Neural crest cell (in vitro differentiated cells): ENCODE measurements at places on chromosomes 16 and 17. TPM values are rescaled to one million over a fixed set of nuclear protein-coding genes. Genes with fewer than 3 reads are reported as not detected.

- peaks cover 6% of the 10 kb centered on the region for H3K27me3 ChIP-seq
- peaks cover 4% of the 10 kb centered on the region for H3K4me1 ChIP-seq
- H3K4me3 ChIP-seq: no peak overlapping the region
- peaks cover 4% of the 10 kb centered on the region for H3K36me3 ChIP-seq
- no peak overlapping the region for H3K27ac ChIP-seq
- DNase-seq: no peak
These were observed 8.7 kb upstream of the SDK2 start for GRCh38 chr17:73652886-73653480.

DNA sequence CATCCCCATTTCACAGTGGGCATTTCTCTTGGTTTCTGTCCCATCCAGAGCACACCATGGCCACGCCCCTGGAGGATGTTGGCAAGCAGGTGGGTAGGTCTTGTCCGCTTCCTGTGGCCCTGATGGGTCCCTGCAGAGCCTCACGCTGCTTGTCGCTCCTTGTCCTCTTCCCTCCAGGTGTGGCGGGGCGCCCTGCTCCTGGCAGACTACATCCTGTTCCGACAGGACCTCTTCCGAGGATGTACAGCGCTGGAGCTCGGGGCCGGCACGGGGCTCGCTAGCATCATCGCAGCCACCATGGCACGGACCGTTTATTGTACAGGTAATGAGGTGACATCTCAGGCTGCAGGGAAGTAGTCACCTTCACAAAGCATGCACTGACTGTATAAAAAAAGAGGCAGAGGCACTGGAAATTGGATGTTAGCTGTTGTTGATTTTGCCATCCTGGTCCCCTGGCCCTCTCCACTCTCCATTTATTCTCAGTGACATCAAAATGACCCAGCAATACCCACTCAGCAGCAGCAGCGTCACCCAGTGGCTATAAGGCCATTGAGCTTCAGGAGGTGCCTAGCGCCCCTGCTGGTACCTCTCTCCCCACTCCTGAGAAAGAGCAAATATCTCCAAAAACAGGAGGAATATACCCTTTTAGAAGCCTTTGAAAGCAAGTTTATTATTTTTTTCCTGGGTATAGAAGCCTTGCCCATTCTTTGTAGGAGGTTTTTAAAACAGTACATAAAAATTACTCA is 13.7 kb downstream of the METTL22 start:
- peaks cover 14% of the 10 kb centered on the region for H3K36me3 ChIP-seq
- H3K27ac ChIP-seq: no peak overlapping the region
- DNase-seq: peak; percentile 31
- no peaks in the 10 kb centered on the region for H3K27me3 ChIP-seq
- no peak overlapping the region for H3K4me3 ChIP-seq

GRCh38 chr17:57481910-57482391 is 225.6 kb downstream of the MSI2 start:
- no peak overlapping the region for H3K4me3 ChIP-seq
- H3K4me1 ChIP-seq: peaks cover 80% of the 10 kb centered on the region
- peaks cover 6% of the 10 kb centered on the region for H3K36me3 ChIP-seq
- H3K27me3 ChIP-seq: no peaks in the 10 kb centered on the region
- no peak overlapping the region for H3K27ac ChIP-seq

GRCh38 chr16:73308771-73309170 is 260.8 kb upstream of the ZFHX3 start:
- H3K4me1 ChIP-seq: peaks cover 11% of the 10 kb centered on the region
- peaks cover 2% of the 10 kb centered on the region for H3K27me3 ChIP-seq
- no peak for DNase-seq

DNA sequence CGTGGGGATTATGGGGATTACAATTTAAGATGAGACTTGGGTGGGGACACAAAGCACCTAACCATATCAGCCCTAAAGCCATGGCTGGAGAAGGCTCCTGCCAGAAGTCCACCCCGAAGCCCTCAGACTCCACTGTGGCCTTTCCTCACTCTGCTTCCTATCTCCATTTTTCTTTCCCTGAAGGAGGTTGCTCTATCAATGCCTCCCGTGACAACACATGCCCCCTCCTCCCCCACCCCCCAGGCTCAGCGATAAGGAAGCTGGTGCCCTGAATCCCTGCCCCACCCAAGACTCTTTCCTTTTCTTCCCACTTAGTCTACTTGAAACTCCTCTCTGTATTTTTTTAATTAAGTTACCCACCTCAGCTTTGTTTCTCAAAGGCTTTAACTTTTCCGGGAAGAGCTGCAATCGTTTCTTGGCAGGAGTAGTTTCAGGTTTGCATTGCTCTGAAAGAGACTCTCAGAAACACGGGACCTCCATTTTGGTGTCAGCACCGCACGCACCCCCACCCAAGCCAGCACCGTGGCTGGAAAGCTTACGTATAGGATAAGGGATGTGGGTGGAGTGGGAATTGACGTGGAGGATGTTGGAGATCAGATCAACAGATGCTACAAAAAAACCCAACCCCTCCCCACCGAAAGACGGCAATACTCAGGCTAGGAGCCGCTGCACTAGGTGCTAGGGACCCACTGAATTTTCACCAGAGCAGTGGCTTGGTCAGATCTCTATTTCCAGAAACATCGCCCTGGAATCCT is 15.2 kb upstream of the CA4 start:
- peaks cover 4% of the 10 kb centered on the region for H3K36me3 ChIP-seq
- H3K27me3 ChIP-seq: peaks cover 40% of the 10 kb centered on the region
- no peak overlapping the region for H3K27ac ChIP-seq
- H3K4me3 ChIP-seq: peak overlapping the region; percentile 96
- no peak for DNase-seq

- no peak for DNase-seq
- no peaks in the 10 kb centered on the region for H3K27me3 ChIP-seq
- H3K4me1 ChIP-seq: no peaks in the 10 kb centered on the region
- no peaks in the 10 kb centered on the region for H3K36me3 ChIP-seq
These were observed 60.2 kb upstream of the ARHGAP44 start for GRCh38 chr17:12729086-12729485.

DNA sequence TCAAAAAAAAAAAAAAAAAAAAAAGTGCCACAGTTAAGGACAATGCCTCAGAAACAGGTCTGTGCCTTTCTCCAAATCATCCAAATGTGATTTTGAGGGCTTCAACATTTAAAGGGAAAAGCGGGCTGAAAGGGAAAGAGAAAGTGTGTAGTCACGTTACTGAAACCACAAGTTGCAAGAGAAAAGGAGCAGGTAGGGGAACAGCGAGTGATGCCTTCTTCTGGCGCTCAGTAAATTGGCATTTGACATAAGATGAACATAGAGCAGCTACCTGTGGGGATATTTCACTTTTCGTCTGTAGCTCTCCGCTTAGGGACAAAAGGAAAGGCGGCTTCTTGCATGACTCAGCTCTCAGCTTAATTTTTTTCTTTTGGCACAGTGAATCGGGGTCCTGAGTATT is 11.1 kb downstream of the CMTM2 start:
- H3K36me3 ChIP-seq: no peaks in the 10 kb centered on the region
- DNase-seq: no peak
- no peaks in the 10 kb centered on the region for H3K4me1 ChIP-seq

GRCh38 chr16:85517563-85518179 is 95.5 kb upstream of the GSE1 start:
- no peak for DNase-seq
- H3K27me3 ChIP-seq: peaks cover 4% of the 10 kb centered on the region
- no peak overlapping the region for H3K4me3 ChIP-seq
- no peak overlapping the region for H3K27ac ChIP-seq

DNA sequence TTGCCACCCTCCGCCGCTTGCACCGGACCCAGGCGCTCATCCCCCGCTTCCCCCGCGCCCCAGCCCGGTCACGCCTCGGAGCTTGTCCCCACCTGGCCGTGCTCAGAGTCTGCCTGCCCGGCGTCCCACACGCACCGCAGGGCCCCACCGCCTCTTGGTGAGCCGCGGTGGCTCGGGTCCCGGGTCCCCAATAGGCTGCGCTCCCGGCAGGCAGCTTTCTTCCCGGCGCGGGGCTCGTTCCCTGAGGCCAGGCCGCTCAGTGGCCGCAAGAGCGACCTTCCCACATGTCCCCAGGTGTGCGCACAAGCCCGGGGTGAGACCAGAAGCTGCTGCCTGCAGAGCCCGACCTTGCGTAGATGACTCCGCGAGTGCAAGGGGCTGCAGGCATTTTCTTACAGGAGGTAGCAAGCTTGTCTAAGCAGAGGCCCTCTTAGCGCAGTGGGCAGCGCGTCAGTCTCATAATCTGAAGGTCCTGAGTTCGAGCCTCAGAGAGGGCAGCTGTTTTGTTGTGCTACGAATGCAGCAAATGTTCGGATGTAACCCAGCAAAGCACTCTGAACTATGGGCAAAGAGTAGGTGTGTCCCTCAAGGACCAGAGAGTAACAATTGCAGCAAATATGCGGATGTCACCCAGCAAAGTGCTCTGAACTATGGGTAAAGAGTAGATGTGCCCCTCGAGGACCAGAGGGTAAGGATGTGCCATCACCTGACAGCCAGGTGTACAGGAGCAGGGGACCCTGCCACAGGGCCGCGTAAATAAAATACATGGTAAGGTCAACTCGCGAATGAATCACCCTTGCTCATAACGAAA is 15.6 kb downstream of the TLE7 start:
- peaks cover 5% of the 10 kb centered on the region for H3K36me3 ChIP-seq
- DNase-seq: peak; percentile 65
- H3K27me3 ChIP-seq: peaks cover 88% of the 10 kb centered on the region
- H3K4me1 ChIP-seq: peaks cover 7% of the 10 kb centered on the region
- no peak overlapping the region for H3K27ac ChIP-seq

DNA sequence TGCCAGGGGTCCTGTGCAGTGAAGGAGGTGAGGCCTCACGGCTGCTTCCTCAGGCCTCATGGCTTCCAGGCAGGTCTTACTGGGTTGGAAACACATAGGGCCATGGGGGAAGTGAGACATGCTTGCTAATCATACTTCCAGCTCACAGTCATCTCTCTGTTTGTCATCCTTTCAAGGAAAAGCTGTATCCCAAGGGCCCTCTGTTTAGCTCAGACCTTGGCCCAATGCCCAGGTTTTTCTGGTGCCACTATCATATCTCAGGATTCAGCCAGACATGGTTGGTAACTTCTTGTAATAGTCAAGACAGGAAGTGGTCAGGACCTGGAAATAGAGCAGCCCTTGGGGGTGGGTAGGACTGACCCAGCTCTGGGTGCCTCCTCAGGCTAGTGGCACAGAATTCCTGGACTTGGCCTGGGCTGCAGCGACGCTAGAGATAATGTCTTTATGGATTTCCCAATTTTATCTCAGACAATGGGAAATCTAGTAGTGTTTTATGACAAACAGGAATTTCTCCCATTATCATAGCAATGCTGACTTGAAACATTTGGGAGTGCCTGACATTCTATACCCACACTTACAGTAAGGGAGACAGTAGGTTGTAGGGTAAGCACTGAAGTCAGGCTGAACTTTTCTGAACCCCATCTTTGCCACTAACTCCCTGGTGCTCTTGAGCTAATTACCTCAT is 13.5 kb upstream of the ITGB3 start:
- DNase-seq: no peak
- H3K27ac ChIP-seq: no peak overlapping the region
- H3K4me3 ChIP-seq: no peak overlapping the region
- no peaks in the 10 kb centered on the region for H3K4me1 ChIP-seq

DNA sequence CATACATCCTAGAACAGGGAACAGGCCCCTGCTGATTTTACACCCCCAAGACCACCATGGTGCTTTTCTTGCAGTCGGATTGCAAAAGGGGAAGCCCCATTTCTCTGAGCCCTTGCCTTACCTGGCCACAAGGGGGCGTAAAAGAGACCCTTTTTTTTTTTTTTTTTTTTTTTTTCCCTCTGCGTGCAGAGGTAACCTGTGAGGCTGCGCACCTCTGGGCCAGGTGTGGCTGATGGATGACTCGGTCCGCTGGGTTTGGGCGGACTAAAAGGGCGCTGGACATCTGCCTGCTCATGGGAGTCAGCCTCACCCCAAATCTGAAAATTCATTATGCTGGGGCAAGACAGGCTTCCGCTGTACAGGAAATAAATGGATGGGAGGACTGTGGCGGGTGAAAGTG is 281.0 kb downstream of the CBLN1 start:
- peaks cover 24% of the 10 kb centered on the region for H3K27me3 ChIP-seq
- DNase-seq: no peak
- peaks cover 4% of the 10 kb centered on the region for H3K4me1 ChIP-seq
- H3K4me3 ChIP-seq: no peak overlapping the region
- H3K27ac ChIP-seq: no peak overlapping the region
- H3K36me3 ChIP-seq: no peaks in the 10 kb centered on the region

DNA sequence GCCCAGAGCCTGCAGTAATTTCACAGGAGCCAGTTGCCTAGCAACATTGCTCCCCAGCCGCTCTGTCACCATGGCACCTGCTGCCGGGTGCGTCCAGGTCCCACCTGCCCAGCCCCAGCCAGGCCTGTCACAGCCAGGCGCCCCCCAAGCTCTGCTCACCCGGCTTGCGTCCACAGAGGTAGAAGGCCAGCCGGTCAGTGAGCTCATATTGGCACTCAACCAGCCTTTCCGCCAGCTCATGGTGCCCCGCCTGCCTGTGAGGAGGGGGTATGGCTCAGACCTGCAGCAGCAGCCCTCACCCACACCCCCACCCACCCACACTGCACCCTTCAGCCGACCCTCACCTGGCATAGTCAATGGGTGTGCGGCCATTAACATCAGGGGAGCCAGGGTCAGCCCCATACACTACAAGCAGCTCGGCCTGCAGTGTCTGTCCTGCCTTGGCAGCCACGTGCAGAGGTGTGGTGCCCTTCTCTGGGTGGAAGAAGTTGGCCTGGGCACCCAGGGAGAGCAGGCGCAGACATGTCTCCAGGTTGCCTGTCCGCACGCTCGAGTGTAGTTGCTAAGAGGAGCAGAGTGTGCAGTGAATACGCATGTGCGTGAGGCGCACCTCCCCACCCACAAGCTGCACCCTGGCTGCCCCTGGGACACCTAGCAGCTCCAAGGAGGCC is 7.7 kb downstream of the GIT1 start:
- peaks cover 27% of the 10 kb centered on the region for H3K4me1 ChIP-seq
- no peak overlapping the region for H3K27ac ChIP-seq
- DNase-seq: no peak
- no peaks in the 10 kb centered on the region for H3K27me3 ChIP-seq
- peaks cover 3% of the 10 kb centered on the region for H3K36me3 ChIP-seq
- H3K4me3 ChIP-seq: no peak overlapping the region

- no peak overlapping the region for H3K4me3 ChIP-seq
- H3K27ac ChIP-seq: peak overlapping the region; percentile 6
- no peak for DNase-seq
- H3K27me3 ChIP-seq: no peaks in the 10 kb centered on the region
- H3K36me3 ChIP-seq: no peaks in the 10 kb centered on the region
- peaks cover 6% of the 10 kb centered on the region for H3K4me1 ChIP-seq
These were observed 9.9 kb downstream of the NXPH3 start for GRCh38 chr17:49585422-49586027.

GRCh38 chr16:87374313-87374712 is 9.3 kb downstream of the FBXO31 start:
- H3K27me3 ChIP-seq: no peaks in the 10 kb centered on the region
- H3K4me3 ChIP-seq: no peak overlapping the region
- H3K27ac ChIP-seq: no peak overlapping the region
- H3K4me1 ChIP-seq: peaks cover 26% of the 10 kb centered on the region
- no peak for DNase-seq
- H3K36me3 ChIP-seq: no peaks in the 10 kb centered on the region

GRCh38 chr17:17495536-17496188 is 533 bp downstream of the RASD1 start:
- peak; percentile 22 for DNase-seq
- H3K4me1 ChIP-seq: peaks cover 18% of the 10 kb centered on the region
- peaks cover 35% of the 10 kb centered on the region for H3K27me3 ChIP-seq
- peaks cover 3% of the 10 kb centered on the region for H3K36me3 ChIP-seq

TNFRSF13B gene
- total RNA-seq: not detected in 2 replicates

P2RX1 gene
- not detected in 2 replicates for total RNA-seq

SHISA6 gene
- total RNA-seq: 1.2 and 1.4 TPM in 2 replicates

KRT25 gene
- total RNA-seq: not detected in 2 replicates

GOT2 gene
- 128 and 133 TPM in 2 replicates for total RNA-seq

SRCIN1 gene
- total RNA-seq: 8.4 and 8.6 TPM in 2 replicates

CCL8 gene
- not detected in 2 replicates for total RNA-seq

GDE1 gene
- 61.9 and 63.2 TPM in 2 replicates for total RNA-seq

SYNGR3 gene
- total RNA-seq: 2.1 and 2.2 TPM in 2 replicates

CACNA1G gene
- total RNA-seq: 1.1 TPM in 2 replicates

CARD14 gene
- total RNA-seq: 1.3 and 1.7 TPM in 2 replicates

GCGR gene
- not detected in 2 replicates for total RNA-seq

TLCD2 gene
- 1.1 TPM in 2 replicates for total RNA-seq

CLEC18A gene
- 3.1 and 3.8 TPM in 2 replicates for total RNA-seq
